ENCODE measurements at places on chromosomes 3 and 15.

GRCh38 chr15:76905855-76906254, 715 bp upstream of the SCAPER start:
- no peak for DNase-seq

DNA sequence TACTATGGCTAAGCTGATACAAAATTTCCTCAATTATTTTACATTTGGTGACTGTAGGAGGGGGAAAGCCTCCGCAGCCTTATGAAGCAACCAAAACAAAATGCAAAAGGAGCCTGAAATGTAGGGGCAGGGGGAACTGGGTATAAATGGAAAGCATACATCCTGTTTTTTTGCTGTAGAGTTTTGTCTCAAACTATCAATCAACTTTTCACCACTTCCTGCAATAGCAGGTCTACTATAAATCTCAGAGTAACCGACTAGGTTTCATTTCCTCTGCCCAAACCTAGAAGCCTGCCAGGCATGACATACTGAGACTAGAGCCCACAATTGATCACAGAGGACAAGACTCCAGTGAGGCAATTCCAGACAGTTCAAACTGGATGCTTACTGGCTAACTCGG, 91.3 kb downstream of the SHQ1 start:
- DNase-seq, result no peak

GRCh38 chr3:165859061-165859460, 21.8 kb upstream of the BCHE start:
- DNase-seq, result no peak

DNA sequence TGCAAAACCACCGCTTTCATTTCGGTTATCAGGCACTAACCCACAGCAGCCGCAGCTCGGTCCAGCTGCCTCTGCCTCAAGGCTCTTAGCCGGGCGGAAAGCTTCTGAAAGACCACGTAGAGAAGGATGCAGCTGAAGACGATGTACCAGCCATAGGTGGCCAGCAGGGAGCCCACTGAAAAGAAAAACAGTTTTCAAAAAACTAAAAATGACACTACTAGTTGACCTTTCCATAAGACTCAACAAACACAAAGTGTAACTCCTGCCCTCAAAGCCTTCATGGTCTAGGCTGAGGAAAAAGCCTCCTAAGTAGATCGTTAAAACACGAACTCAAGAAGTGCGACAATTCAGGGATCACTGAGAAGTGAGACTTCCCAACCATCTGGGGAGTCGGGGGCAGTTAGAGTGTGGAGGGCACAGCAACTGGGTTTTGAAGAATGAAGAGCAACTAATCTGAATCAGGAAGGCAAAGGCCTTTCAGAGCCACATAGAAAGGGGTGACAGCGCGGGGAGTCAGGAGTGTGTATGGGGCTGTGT, 716 bp downstream of the SELENOS start:
- peak; percentile 74 for DNase-seq

DNA sequence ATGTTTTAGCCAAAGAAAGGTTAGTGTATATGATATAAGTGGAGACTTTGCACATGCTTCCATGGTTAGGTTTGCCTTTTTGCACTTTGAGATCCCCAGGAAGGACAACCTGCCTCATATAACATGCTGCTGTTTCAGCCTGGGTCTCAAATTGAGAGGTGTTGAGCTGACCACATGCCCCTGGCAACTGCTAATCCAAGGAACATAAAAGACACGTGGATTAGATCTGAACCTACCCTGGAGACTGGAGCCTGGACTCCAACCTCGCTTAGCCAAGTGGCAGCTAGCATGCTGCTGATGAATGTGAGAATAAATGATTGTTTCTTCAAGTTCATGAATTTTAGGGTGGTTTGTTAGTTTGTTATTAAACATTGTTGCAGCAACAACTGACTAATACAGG, 301.8 kb upstream of the TBC1D5 start:
- DNase-seq, result no peak

Data from mesenchymal stem cell (in vitro differentiated cells and primary cell).